Esophagus muscularis mucosa (tissue), 4 donors: ENCODE measurements at places on chromosomes 6 and 20. TPM values are rescaled to one million over a fixed set of nuclear protein-coding genes. Genes with fewer than 3 reads are reported as not detected.

- no peaks in the 10 kb centered on the region for H3K27me3 ChIP-seq
- peak overlapping the region; percentile 44 for H3K27ac ChIP-seq
- no peaks in the 10 kb centered on the region for H3K36me3 ChIP-seq
- DNase-seq = no peak
Measured at GRCh38 chr6:85460921-85461797, 11.3 kb downstream of the NT5E start.

Gene SYNE1
- total RNA-seq = 151 TPM

Gene DYNLT2
- 3.3 TPM for total RNA-seq

Gene SLC22A2
- total RNA-seq = not detected

Gene METTL24
- 32.8 TPM for total RNA-seq
